ENCODE measurements at places on chromosomes 7 and 10. TPM values are rescaled to one million over a fixed set of nuclear protein-coding genes. Genes with fewer than 3 reads are reported as not detected.
A peak's percentile ranks its signal among the peaks of the same experiment; 100 is the strongest.

The NUDT13 gene
- 4.2 TPM for total RNA-seq

The OGDHL gene
- total RNA-seq, result not detected

The SFRP4 gene
- total RNA-seq, result 27.2 TPM

The TMEM229A gene
- not detected for total RNA-seq

The CCDC136 gene
- total RNA-seq, result 9.4 TPM

The PITX3 gene
- not detected for total RNA-seq

- no peaks in the 10 kb centered on the region for H3K4me1 ChIP-seq
- no peak for DNase-seq
- peak overlapping the region; percentile 32 for H3K4me3 ChIP-seq
- no peak overlapping the region for H3K27ac ChIP-seq
- H3K27me3 ChIP-seq, result peaks cover 3% of the 10 kb centered on the region
- no peaks in the 10 kb centered on the region for H3K36me3 ChIP-seq
Measured at GRCh38 chr7:54546081-54546985, 4.2 kb downstream of the VSTM2A start.

DNA sequence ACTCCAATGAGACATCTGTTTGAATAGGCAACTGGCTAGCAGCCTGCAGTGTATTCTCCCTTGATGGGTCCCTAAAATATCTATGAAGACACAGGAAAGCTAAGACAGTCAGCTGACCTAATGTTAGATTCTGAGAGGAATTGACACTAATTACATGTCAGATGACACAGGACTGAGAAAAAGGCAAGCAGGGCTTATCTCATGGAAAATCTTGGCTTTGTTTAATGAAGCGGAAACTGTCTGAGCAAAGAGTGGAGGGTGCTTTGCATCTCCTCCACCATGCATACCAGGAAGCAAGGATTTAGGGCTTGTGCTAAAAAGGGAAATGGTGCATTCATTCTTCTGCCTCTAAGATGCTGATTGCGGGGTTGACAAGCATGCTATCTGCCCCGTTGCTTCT, 135.5 kb upstream of the GLI3 start:
- no peaks in the 10 kb centered on the region for H3K36me3 ChIP-seq
- H3K27me3 ChIP-seq, result no peaks in the 10 kb centered on the region
- H3K4me1 ChIP-seq, result no peaks in the 10 kb centered on the region
- no peak overlapping the region for H3K4me3 ChIP-seq
- DNase-seq, result no peak

DNA sequence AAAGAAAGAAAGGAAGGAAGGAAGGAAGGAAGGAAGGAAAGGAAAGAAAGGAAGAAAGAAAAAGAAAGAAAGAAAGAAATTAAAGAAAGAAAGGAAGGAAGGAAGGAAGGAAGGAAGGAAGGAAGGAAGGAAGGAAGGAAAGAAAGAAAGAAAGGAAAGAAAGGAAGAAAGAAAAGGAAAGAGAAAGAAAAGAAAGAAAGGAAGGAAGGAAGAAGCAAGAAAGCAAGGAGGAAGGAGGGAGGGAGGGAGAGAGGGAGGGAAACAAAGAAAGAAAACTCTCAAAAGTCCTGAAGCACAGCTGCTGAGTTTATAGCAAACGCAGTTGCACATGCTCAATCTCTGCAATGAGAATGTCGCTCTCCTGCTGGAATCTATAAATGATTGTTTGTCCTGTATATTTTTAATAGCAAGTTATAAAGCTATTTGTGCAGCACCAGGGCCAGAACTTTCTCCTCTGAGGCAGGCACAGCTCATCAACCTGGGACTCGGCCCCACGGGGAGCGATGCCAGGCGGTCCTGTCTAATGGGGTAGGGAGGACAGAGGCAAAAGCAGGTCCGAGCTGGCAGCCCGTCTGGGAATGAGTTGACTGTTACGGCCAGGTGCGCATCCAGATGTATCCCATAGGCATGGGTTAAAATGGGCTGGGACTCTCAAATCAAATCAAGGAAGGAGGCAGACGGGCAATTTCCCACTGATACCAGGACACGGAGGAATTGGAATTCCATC, 118.0 kb upstream of the PFKP start:
- H3K36me3 ChIP-seq, result no peaks in the 10 kb centered on the region
- no peak overlapping the region for H3K4me3 ChIP-seq
- no peaks in the 10 kb centered on the region for H3K4me1 ChIP-seq
- H3K27me3 ChIP-seq, result peaks cover 9% of the 10 kb centered on the region
- DNase-seq, result no peak

DNA sequence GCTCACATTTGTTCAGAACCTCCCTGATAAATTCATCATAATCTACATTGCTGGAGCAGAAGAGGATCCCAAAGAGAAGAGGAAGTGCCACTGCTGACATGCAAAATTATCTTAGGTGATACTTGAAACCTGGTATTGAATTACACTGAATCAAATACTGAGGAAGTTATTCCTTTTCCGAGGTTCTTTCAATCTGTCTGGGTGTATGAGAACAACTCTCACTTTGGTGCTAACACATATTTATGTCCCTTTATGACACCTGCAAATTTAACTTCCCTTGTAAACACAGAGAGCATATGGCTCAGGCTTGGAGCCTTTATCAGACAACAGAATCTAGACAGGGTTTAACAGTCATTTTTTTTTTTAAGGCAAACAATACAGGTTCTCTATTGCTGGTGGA, 131.4 kb downstream of the SRPK2 start:
- H3K27ac ChIP-seq, result peak overlapping the region; percentile 3
- no peaks in the 10 kb centered on the region for H3K36me3 ChIP-seq
- H3K4me1 ChIP-seq, result no peaks in the 10 kb centered on the region
- no peak overlapping the region for H3K4me3 ChIP-seq
- no peaks in the 10 kb centered on the region for H3K27me3 ChIP-seq

DNA sequence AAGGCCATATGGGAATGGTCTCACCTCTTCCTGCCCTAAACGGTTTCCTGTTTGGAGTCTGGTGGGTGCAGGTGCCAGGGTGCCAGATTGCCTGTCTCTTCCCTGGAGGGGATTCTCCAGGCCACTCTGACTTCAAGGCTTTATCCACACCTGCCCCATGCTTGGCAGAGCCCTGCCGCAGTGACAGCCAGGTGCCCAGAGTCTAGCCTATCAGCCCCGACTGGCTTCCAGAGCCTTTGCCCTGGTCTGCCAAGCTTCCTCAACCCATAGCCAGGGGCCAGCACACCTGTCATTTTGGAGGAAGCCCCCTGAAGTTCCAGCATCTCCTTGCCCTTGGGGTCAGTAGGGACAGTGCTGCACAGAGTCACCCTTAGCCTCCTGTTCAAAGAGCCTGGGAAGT, 21.6 kb downstream of the TBATA start:
- H3K27ac ChIP-seq, result no peak overlapping the region
- no peaks in the 10 kb centered on the region for H3K27me3 ChIP-seq
- H3K36me3 ChIP-seq, result no peaks in the 10 kb centered on the region
- no peaks in the 10 kb centered on the region for H3K4me1 ChIP-seq

DNA sequence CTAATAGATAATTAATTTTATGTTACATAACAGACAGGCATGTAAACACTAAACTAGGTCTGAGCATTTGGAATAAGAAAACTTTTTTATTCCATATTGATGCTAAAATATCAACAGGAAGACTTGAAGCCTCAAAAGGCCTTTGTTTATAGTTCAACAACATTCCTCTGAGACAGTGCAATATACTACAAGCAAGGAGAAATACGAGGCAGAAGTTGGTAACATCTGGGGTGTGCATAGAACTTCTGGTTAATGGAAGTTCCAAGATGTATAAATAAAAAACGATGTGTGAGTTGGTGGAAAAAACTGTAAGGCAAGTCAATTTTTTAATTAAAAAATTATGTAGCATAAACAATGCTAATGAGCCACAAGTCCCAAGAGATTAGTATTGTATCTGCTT, 139.6 kb downstream of the SKAP2 start:
- no peak overlapping the region for H3K4me3 ChIP-seq

- H3K27ac ChIP-seq, result no peak overlapping the region
- H3K36me3 ChIP-seq, result no peaks in the 10 kb centered on the region
Measured at GRCh38 chr10:96584035-96584434, 2.8 kb downstream of the TM9SF3 start.

DNA sequence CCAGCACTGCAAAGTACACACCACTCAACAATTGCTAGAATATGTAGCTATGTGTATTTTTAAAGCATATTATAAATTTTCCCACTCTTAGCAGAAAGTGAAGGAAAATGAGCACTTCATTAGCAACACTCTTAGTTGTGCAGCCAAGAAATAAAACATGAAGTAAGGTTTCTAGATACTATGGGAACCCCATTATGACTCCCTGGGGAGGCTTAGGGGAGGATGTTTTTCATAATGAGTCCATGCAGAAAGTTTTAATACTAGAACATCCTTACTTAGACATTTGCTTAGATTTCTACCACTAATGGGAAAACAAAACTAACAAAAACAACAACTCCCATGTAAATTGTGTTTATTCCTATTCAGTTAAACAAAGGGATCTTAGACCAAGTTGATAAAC, 148.4 kb upstream of the HDAC9 start:
- no peak for DNase-seq
- H3K36me3 ChIP-seq, result no peaks in the 10 kb centered on the region
- no peaks in the 10 kb centered on the region for H3K27me3 ChIP-seq
- H3K4me1 ChIP-seq, result no peaks in the 10 kb centered on the region

GRCh38 chr7:16697507-16698199, 51.7 kb downstream of the BZW2 start:
- no peak for DNase-seq
- H3K4me1 ChIP-seq, result no peaks in the 10 kb centered on the region
- no peak overlapping the region for H3K4me3 ChIP-seq
- H3K36me3 ChIP-seq, result no peaks in the 10 kb centered on the region
- no peak overlapping the region for H3K27ac ChIP-seq
- no peaks in the 10 kb centered on the region for H3K27me3 ChIP-seq

DNA sequence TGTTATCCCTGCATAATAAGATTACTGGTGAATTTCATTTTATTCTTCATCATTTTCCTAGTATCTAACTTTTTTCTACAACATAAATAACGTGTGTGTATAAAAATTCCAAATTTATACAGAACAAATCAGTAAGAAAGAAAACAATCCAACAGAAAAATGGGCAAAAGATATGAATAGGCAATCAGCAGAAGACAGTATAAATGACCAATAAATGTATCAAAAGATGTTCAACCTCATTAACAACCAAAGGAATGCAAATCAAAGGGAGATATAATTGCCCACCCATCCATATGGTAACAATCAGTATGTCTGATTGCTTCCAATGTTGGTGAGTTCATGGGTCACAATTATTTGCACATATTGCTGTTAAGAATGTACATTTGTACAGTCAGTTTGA, 13.5 kb downstream of the ERLIN1 start:
- H3K4me3 ChIP-seq, result no peak overlapping the region
- DNase-seq, result no peak
- no peaks in the 10 kb centered on the region for H3K27me3 ChIP-seq
- no peak overlapping the region for H3K27ac ChIP-seq

DNA sequence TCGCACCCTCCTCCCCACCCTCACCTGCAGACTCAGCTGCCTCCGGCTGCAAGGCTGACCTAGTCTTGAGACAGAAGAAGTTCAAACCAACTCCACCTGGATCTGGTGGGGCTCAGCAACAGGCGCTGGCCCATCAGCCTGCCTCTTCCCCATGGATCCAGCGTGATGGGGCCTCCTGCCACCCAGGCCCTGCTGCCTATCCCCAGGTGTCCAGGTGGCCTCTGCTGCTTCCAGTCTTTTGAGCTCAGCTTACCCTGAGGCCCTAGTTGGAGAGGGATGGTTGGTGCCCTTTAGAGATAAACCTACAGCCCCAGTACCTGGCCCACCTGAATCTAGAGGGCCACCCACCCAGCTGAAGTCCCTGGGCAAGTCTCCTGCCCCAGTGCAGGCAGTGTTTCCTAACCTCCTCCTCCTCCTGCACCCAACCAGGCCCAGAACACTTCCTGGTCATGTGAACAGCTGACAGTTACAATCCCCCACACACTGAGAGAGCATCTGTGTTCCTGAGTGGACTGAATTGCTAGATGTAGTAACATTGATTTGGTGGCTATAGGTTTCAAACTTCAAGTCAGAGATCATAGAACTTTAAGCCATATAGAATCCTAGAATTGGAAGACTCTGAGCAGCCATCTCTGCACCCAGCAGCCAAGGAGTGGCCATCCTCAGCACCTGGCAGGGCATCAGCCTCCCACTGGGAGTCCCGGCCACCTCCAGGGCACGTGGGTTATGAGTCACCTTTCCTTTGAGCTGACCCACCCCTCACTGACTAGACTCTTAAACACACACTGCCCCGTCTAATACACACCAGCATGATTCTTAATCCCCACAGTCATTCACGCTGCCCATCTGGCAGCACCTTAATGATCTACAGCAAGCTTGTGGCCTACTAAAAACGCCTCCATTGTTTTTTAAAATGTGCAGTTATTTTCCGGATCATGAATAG, 51.9 kb downstream of the ALOX5 start:
- no peak overlapping the region for H3K27ac ChIP-seq
- H3K27me3 ChIP-seq, result peaks cover 4% of the 10 kb centered on the region
- no peak overlapping the region for H3K4me3 ChIP-seq
